Uterus (tissue), 4 donors: ENCODE measurements at places on chromosomes 11 and 22. TPM values are rescaled to one million over a fixed set of nuclear protein-coding genes. Genes with fewer than 3 reads are reported as not detected.

- H3K27me3 ChIP-seq: no peaks in the 10 kb centered on the region
- H3K36me3 ChIP-seq: no peaks in the 10 kb centered on the region
- H3K27ac ChIP-seq: peak overlapping the region; percentile 58
- H3K4me1 ChIP-seq: peaks cover 8% of the 10 kb centered on the region
- no peak overlapping the region for H3K4me3 ChIP-seq
- DNase-seq: no peak
Measured at GRCh38 chr11:129224538-129224937, 32.4 kb upstream of the ARHGAP32 start.

MADD gene
- 234 TPM for total RNA-seq

MPPED1 gene
- total RNA-seq: not detected

- H3K4me3 ChIP-seq: no peak overlapping the region
- H3K36me3 ChIP-seq: no peaks in the 10 kb centered on the region
- H3K27me3 ChIP-seq: no peaks in the 10 kb centered on the region
- no peaks in the 10 kb centered on the region for H3K4me1 ChIP-seq
Measured at GRCh38 chr11:88363648-88364065, 26.1 kb upstream of the CTSC start.

GRCh38 chr11:36455658-36456111 lies 54.4 kb downstream of the TRAF6 start:
- H3K27ac ChIP-seq: peak overlapping the region; percentile 74
- H3K4me1 ChIP-seq: no peaks in the 10 kb centered on the region
- H3K27me3 ChIP-seq: no peaks in the 10 kb centered on the region
- no peaks in the 10 kb centered on the region for H3K36me3 ChIP-seq
- DNase-seq: peak; percentile 69
- H3K4me3 ChIP-seq: no peak overlapping the region

GRCh38 chr11:76820184-76820566 lies 37.0 kb downstream of the TSKU start:
- no peaks in the 10 kb centered on the region for H3K27me3 ChIP-seq
- no peak overlapping the region for H3K4me3 ChIP-seq
- H3K36me3 ChIP-seq: no peaks in the 10 kb centered on the region
- no peak overlapping the region for H3K27ac ChIP-seq

MAPK8IP2 gene
- total RNA-seq: not detected

- no peaks in the 10 kb centered on the region for H3K27me3 ChIP-seq
Measured at GRCh38 chr22:48475661-48476345, 1351.9 kb downstream of the BRD1 start.
